GM23248 (cell line): ENCODE measurements at places on chromosomes 16 and 17.
A peak's percentile ranks its signal among the peaks of the same experiment; 100 is the strongest.

DNA sequence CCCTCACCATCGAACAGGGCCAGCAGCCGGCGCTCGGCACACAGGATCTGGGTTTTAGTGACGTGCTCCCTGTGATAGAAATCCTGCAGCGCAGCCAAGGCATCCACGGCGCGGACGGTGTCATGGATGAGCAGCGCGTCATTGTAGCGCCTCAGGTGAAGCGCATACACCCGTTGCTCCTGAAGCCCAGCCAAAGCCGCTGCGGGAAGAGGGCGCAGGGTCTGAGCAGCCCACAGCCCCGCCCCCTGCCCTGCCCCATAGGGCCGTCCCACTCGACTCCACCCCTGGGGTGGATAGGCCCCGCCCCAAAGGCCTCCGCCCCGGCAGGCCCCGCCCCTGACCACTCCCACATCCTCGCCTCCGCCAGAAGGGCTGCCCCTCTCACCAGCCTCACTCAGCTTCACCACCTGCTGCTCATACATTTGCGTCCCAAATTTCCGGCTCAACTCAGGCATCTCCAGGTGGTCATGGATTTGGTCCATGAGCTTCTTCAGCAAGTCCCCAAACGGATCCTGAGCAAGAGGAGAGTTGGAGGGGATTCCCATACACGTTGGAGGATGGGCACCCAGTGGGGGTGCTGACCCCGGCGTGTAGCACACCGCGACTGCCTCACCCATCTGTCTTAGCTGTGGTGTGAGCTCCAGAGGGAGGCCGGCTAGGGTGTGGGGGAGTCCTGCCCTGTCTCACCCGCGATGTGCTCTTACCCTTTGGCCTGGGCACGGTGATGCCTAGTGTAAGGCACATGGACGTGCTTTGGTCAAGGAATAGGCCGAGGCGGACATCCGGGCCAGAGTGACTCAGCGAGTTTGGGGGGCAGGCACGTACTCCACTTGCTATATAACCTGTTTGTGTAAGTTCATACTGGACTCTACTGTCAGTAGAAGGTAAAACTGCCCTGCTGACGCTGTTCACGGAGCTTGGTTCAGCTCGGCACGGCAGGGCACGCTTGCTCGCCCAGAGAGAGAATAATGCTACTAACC is 4.6 kb downstream of the DHX58 start:
- peak; percentile 47 for DNase-seq

- peak; percentile 51 for DNase-seq
Measured at GRCh38 chr17:43791589-43791988, 11.4 kb downstream of the CFAP97D1 start.

GRCh38 chr17:6098050-6098822 is 28.1 kb downstream of the WSCD1 start:
- no peak for DNase-seq

GRCh38 chr17:21394265-21394664 is 18.1 kb downstream of the KCNJ12 start:
- peak; percentile 80 for DNase-seq

DNA sequence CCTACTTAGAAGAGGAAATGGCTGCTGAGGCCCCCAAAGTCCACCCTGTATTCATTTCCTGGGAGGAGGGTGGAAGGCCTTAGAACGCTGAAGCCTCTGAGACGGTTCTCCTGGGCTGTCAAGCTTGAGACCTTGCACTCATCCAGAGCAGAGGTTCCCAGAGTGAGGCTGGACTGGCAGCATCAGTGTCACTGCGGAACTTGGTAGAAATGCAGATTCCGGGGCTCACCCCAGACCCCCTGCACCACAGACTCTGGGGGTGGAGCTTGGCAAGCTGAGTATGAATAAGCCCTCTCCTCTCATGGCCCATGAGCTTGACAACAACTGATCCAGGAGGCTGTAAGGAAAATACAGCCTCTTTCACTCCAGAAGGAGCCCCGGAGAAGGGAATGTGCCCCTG is 218.3 kb downstream of the IRF8 start:
- DNase-seq = no peak
